ENCODE measurements at places on chromosomes 7 and 10.

DNA sequence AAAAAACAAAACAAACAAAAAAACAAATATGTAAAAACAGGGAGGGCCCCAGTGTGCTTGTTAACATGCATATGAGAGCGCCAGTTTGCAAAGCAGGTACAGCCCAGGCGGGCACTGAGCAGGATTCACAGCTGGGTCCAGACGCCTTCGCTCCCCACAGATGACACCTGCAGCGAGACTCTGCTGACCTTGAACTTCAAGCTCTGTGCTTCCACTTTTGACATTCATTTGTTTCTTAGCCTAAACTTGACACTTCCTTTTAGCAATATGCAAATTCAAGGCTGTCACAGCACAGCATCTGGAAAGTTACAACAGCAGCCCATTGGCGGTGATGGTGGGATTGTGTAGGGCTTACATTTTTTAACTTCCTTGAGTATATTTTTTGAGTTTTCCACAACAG is 88.8 kb upstream of the TNS3 start:
- no peak overlapping the region for H3K4me3 ChIP-seq
- no peak for DNase-seq
- H3K27ac ChIP-seq: no peak overlapping the region
- H3K4me1 ChIP-seq: peaks cover 13% of the 10 kb centered on the region
- no peaks in the 10 kb centered on the region for H3K36me3 ChIP-seq

DNA sequence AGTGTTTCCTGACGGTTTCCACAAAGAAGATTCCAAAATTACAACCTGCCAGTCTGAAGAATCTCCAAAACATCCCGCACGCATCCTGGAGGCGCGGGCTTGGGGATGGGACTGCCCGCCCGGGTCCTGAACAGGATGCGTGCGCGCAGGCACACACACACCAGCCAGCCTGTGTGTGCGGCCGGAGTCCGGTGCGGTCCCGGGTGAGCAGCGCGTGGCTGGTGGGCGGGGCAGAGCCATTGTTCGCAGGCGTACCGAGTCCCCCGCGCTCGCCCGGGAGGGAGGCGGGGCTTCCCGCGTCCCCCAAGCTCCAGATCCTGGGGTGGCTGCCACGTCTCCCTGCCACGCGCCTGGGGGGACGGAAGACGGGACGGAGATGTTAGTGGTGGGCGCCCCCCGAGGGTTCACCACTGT is 675 bp upstream of the SCD start:
- H3K4me3 ChIP-seq: peak overlapping the region; percentile 79
- H3K27ac ChIP-seq: peak overlapping the region; percentile 71
- peaks cover 20% of the 10 kb centered on the region for H3K4me1 ChIP-seq
- H3K36me3 ChIP-seq: no peaks in the 10 kb centered on the region
- H3K27me3 ChIP-seq: no peaks in the 10 kb centered on the region

GRCh38 chr7:104640506-104640905 is 312.1 kb downstream of the LHFPL3 start:
- no peaks in the 10 kb centered on the region for H3K27me3 ChIP-seq
- H3K36me3 ChIP-seq: no peaks in the 10 kb centered on the region
- no peaks in the 10 kb centered on the region for H3K4me1 ChIP-seq

DNA sequence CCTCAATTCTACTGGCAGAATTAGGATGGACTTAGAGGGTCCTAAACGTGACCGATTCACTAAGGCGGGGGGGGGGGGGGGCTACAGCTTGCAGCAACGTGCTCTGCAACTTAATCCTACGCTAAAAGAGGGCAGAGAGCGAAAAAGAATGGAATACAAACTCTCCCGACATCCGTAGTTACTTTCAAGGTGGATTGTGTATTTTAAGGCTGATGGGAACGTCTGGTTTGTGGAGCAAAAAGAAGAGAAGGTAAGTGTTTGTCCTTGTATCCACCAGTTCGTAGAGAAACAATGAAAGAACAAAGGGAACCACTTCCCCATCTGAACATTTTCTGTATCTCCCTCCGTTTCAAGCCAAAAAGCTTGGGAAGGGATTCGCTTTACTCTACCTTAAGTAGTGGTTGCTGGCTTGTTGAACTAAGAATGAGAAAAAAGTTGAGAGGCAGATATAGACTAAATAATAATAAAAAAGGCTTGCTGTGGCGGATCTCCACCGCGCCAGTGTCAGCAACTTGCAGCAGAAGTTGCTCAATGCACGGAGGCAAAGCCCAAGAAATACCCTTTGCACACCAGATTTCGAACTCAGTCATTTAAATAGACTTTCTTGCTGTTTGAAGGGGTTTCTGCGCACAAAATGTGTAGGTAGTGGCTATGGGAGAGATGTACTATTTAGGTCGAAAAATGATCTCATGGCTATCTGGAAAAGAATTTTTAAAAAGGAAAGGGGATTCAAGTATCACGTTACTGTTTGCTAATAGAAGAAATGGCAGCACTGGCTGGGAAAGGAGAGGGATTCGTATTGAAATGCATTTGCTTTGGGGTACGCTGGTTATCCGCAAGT is 736 bp downstream of the SKIDA1 start:
- DNase-seq: no peak
- peak overlapping the region; percentile 99 for H3K27ac ChIP-seq
- H3K4me3 ChIP-seq: peak overlapping the region; percentile 90

DNA sequence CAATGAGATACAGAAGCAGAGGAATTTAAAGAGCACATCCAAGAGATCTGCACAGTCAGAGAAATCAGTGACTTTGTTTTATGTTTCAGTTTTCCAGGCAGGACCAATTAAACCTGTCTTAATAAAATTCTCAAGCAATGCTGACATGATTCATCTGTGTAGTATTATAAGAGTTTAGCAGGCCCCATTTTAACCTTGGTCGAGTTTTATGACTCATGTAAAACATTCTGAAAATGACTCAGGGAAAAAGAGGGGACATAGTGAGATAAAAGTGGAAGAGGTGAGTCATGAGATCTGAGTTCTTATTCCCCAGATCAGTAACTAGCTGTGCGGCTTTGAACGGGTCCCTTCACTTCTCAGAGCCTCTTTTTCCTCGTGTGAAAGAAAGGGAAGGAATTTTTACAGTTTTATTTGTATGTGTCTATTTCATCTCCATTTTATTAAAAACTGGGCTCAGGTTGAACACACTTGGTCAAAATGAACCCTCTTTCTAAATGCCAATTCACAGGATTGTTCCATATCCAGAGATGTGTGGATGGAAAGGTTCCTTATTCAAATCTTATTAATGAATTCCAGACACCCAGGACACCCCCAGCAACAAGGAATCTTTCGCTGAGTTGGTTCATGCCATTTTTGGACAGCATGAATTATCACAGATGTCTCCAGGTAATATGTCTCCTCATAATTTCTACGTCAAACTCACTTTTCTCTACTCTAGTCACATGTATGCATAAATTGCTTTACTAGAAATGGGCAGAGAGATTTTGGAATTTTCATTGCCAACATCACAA is 143.2 kb downstream of the JAZF1 start:
- no peak overlapping the region for H3K4me3 ChIP-seq
- H3K4me1 ChIP-seq: peaks cover 18% of the 10 kb centered on the region
- no peaks in the 10 kb centered on the region for H3K27me3 ChIP-seq
- no peaks in the 10 kb centered on the region for H3K36me3 ChIP-seq
- H3K27ac ChIP-seq: peak overlapping the region; percentile 37
- no peak for DNase-seq

DNA sequence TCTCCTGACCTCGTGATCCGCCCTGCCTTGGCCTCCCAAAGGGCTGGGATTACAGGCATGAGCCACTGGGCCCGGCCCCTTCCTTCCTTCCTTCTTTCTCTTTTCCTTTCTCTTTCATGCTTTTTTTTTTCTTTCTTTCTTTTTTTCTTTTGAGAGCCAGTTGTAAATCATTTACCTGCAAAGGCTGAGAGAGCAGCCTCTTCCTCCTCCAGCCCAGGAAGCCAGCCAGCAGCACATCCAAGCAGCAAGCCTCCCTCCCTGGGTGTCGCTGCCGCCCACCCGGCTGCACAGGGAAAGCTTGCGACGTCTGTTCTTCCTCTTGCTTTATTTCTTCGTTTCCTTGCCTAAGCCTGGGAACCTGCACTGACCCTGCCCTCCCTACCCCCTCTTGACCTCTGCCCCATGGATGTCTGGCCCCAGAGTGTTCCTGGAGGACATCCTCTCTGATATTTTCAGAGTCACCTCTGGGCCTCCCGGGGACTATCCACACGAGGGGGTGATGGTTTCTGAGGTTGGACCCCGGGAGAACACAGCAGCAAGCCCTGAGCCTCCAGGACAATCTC is 62.8 kb upstream of the MYL10 start:
- H3K4me1 ChIP-seq: no peaks in the 10 kb centered on the region
- no peaks in the 10 kb centered on the region for H3K36me3 ChIP-seq
- no peak overlapping the region for H3K27ac ChIP-seq
- no peak for DNase-seq

DNA sequence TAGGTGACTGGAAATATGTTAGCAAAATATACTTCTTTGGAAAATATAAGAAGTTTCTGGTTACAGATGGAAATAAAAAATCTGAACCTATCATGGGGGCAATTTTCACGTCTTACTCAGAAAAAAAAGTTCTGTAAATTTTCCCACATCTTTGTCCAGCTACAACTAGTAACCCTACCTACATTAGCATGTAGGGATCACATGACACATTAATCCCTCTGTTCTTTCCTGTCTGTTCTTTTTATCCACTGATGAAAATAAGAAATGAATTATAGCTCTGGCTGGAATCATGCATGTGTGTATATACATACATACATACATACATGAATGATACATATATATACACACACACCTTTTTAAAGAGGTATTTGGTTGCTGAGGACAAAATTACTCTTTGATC is 3.6 kb upstream of the FAM53B start:
- no peak for DNase-seq
- peaks cover 14% of the 10 kb centered on the region for H3K36me3 ChIP-seq
- H3K27me3 ChIP-seq: no peaks in the 10 kb centered on the region
- H3K4me1 ChIP-seq: peaks cover 17% of the 10 kb centered on the region
- no peak overlapping the region for H3K27ac ChIP-seq

DNA sequence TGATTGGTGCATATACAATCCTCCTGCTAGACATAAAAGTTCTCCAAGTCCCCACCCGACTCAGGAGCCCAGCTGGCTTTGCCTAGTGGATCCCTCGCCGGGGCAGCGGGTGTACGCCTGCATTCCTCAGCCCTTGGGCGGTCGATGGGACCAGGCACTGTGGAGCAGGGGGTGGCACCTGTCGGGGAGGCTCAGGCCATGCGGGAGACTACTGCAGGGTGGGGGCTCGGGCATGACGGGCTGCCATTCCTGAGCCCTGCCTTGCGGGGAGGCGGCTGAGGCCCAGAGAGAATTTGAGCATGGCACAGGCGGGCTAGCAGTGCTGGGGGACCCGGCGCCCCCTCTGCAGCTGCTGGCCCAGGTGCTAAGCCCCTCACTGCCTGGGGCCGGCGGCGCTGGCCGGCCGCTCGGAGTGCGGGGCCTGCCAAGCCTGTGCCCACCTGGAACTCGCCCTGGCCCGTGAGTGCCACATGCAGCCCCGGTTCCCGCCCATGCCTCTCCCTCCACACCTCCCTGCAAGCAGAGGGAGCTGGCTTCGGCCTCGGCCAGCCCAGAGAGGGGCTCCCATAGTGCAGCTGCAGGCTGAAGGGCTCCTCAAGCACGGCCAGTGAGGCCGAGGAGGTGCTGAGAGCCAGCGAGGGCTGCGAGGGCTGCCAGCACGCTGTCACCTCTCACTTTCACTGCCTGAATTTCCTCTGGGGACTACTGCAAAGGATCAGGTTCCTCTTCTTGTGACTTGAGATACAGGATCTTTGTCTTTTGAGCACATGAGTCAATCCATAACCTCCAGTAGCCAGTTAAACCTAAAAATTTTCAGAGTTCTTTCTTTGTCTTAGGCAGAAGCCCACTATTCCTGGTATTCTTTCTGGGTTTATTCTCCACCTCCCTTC is 25.1 kb upstream of the ELOVL3 start:
- H3K27me3 ChIP-seq: peaks cover 14% of the 10 kb centered on the region
- no peak for DNase-seq
- no peaks in the 10 kb centered on the region for H3K4me1 ChIP-seq
- no peak overlapping the region for H3K27ac ChIP-seq
- no peaks in the 10 kb centered on the region for H3K36me3 ChIP-seq

DNA sequence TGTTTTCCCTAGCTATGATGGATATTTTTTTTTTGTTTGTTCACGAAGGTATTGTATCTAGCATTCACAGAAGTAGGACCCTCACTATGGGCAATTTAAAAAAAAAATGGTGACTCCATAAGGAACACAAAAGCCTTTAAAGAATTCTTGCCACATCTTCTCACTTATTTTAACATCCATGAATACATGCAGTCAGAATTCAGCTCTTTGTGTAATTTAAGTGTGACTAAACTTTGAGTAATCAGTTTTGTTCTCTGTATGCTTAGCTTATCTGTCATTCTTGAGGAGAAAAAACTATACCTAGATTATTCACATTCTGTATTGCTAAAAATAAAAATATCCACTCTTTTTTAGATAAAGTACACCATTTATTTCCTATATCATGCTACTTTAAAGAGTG is 313.2 kb upstream of the KCND2 start:
- no peak overlapping the region for H3K4me3 ChIP-seq
- H3K4me1 ChIP-seq: no peaks in the 10 kb centered on the region
- no peak for DNase-seq
- H3K27ac ChIP-seq: no peak overlapping the region

GRCh38 chr7:28477041-28477442 is 64.7 kb downstream of the CREB5 start:
- H3K27me3 ChIP-seq: no peaks in the 10 kb centered on the region
- no peak overlapping the region for H3K4me3 ChIP-seq
- H3K27ac ChIP-seq: no peak overlapping the region
- H3K36me3 ChIP-seq: no peaks in the 10 kb centered on the region
- DNase-seq: no peak

DNA sequence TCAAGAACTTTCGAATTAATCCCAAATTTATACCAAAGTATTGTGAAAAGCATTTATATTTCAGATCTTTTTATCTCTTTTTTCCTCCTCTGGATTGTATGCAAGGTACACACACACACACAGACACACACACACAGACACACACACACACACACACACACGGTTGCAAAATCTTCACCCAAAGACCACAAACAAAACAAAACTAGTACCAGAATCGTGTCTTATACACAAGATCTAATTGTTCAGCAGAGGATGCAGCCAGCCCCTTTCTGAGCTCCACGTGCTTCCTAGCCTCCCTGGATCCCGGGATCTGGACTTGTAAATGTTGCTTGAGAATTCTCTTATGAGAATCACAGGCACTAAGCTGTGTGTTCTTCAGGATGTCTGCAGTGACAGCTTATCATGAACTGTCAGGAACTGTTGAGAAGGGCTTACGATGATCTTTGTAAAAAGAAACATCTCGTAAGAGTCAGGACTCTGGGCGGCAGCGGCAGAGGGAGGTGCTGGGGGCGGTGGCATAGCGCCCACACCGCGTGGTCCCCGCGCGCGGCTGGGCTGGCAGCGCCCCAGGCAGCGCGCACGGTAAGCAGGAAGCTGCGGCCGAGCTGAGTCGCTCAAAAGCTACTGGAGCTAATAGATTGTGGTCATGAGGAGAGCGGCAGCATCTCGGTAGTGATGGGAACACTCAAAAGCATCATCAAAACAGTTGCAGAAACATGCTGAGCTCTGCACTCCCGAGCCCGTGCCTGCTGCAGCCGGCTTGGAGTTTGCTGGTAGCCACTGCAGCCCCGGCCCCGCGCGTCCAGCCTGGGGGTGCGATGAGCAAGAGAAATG is 277.6 kb downstream of the GATA3 start:
- peak; percentile 65 for DNase-seq
- no peak overlapping the region for H3K4me3 ChIP-seq
- H3K27ac ChIP-seq: no peak overlapping the region
- H3K36me3 ChIP-seq: no peaks in the 10 kb centered on the region

GRCh38 chr7:94039368-94040035 is 35.3 kb upstream of the BET1 start:
- no peaks in the 10 kb centered on the region for H3K27me3 ChIP-seq
- H3K27ac ChIP-seq: no peak overlapping the region
- no peaks in the 10 kb centered on the region for H3K36me3 ChIP-seq
- no peaks in the 10 kb centered on the region for H3K4me1 ChIP-seq

- no peaks in the 10 kb centered on the region for H3K36me3 ChIP-seq
- H3K27ac ChIP-seq: no peak overlapping the region
- DNase-seq: no peak
- peaks cover 41% of the 10 kb centered on the region for H3K27me3 ChIP-seq
- no peak overlapping the region for H3K4me3 ChIP-seq
These were observed 3.2 kb downstream of the CYP26A1 start for GRCh38 chr10:93076871-93077270.
